ENCODE measurements at places on chromosomes 16 and 17.

GRCh38 chr16:76634847-76635697, 357.9 kb downstream of the CNTNAP4 start:
- DNase-seq, result no peak

DNA sequence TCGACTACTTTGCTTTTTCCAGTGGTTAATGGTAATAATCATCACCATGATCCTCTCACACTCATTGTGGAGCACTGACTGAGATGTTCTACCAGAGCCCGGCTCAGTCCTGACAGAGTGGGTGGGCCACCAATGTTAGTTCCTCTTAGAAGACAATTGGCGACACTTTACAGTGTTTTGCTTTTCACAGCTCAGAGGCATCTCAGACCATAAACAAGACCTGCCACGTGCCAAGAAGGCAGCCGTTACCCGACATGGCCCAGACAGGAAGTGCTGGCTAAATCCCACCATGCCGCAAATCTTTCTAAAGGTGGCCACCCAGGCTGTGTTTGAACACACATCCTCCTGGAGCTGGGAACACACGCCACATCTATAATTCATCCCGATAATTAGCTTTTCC, 103.7 kb downstream of the XYLT1 start:
- no peak for DNase-seq

DNA sequence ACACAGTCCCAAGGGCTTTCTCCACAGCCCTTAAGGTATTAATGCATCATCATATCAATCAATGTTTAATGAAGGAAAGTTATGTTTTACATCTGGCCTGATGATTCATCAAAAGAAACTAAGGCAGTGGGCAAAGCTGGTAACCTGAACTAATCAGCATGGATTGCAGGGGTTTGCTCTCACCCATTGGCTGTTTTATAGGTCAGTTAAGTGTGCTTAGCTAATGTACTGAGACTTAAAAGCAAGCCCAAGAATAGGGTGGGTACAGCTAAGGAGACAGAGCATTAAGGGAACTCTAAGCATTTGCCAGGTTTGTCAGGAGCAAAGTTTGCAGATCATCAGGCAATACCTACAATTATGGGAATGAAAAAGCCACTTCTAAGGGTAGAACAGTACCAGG, 1247.6 kb downstream of the CDH8 start:
- DNase-seq, result no peak

GRCh38 chr17:78974635-78975591, 4.8 kb downstream of the LGALS3BP start:
- DNase-seq, result no peak

DNA sequence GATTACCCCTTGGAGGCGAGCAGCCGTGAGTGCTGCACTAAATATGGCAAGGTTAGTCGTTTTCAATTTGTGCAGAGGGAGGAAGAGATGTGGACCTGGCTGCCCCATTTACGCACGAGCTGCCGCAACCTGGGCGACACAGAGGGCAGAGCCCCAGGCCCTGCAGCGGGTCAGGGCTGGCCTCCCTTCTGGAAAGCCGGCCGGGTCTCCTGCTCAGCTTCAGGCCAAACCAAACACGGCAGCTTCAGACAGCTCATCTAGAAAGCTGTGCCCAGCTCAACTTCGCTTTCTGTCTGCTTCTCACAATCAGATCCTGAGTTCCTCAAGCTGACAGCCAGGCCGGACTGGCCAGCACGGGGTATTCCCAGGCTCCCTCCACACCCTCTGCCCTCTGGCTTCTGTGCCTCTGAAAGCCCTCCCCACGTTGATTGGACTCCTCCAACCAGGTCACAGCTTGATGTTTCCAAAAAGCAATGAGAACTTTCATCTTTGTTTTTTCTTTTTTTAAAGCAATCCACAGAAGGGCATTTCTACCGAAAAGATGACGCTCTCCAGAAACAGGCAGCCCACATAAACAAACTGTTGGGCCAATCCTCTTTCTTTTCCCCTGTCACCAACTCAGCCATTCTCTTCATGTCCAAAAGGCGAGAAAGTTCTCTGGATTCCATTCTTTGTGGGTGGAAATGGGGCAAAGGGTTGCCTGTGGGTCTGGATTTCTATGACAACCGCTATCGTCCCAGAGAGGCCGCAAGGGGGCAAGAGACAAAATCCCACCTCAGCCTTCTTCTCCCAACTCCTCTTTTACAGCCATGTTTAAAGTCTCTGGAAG, 189.0 kb downstream of the ZFHX3 start:
- DNase-seq, result no peak

DNA sequence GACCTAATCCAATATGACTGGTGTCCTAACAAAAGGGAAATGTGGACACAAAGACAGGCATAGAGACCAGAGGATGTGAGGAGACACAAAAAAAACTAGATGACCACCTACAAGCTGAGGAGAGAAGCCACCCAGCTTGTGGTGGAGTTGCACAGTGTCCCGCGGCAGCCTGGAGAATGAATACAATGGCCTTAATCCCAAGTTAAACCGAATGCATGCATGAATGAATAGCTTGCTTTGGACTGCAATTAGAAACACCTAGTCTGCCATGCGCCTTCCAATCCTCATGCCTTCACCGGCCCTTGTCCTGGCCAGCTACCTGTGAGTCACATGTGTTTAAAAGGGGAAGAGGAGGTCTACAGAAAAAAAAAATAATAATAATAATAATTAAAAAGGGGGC, 72.0 kb downstream of the CNGB1 start:
- DNase-seq, result no peak

GRCh38 chr17:15343749-15344148, 2.4 kb upstream of the TEKT3 start:
- DNase-seq, result no peak

GRCh38 chr17:44308320-44308818, at the start of gene RUNDC3A:
TSS of gene RUNDC3A (plus strand) at chr17:44308601. CDS start at chr17:44308833, 232 bp downstream.
- peak; percentile 87 for DNase-seq

GRCh38 chr16:24909856-24910255, 64.1 kb downstream of the SLC5A11 start:
- no peak for DNase-seq

All from stimulated activated CD4-positive, alpha-beta T cell treated with anti-CD3 and anti-CD28 coated beads, Interleukin-15, amount 100 ng/mL, for 24 hours (primary cell).